NCI-H1436 treated with DMSO at 0.1 percent for 48 hours (cell line): ENCODE measurements at places on chromosomes 11 and 22.

DNA sequence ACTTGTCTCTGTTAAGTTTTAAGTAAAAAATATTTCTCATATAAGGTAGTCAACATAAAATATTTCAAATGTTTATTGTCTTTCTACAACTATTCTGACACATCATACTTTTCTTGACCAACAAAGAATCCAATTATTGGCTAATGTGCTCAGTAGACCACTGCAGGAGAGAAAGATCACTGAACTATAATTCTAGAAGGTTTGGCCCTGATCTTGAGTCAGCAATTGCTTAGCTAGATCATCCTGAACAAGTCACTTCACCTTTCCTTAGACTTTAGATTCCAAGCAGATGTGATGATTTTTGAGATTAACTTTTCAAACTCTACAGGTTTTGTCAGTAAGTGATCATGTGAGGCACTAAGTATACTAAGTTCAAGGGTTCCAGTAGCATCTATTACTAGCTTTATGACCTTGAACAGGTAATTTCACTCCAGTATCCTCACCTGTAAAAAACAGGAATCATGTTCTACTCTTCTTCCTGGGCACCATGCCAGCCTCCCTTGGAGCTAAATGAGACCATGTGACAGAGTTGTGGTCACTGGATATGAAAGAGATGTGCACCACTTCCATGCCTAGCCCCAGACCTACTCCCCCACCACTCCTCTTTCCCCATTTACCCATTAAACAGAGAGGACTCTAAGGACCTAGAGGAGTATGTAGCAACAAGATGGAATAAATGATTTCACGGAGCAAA, 17.3 kb downstream of the PGM2L1 start:
- DNase-seq = no peak

GRCh38 chr22:45271667-45272201, 13.0 kb upstream of the UPK3A start:
- no peak for DNase-seq

GRCh38 chr11:95507794-95508193, 276.8 kb upstream of the SESN3 start:
- DNase-seq = no peak

GRCh38 chr11:64358907-64359711, at the start of gene RPS6KA4:
RPS6KA4 (plus strand) TSS chr11:64359162; CDS start chr11:64359236, 74 bp downstream.
- no peak for DNase-seq

DNA sequence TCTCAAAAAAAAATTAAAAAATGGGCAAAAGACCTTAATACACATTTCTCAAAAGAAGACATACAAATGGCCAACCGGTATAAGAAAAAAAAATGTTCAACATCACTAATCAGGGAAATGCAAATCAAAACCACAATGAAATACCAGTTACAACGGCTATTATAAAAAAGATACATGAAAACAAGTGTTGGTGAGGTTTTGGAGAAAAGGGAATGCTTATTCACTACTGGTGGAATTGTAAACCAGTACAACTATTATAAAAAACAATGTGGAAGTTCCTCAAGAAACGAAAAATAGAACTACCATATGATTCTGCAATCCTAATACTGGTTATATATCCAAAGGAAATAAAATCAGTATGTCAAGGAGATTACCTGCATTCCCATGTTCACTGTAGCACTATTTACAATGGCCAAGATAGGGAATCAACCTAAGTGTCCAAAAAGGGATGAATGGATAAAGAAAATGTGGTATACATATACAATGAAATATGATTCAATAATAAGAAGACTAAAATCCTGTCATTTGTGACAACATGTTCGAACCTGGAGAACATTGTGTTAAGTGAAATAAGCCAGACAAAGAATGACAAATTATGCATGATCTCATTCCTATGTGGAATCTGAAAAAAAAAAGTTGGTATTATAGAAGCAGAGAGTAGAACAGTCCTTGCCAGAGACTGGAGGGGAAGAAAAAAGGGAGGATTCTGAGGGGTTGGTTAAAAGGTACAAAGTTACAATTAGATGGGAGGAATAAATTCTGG, 256.9 kb upstream of the PITPNB start:
- no peak for DNase-seq
